ENCODE measurements at places on chromosomes 16 and 17. TPM values are rescaled to one million over a fixed set of nuclear protein-coding genes. Genes with fewer than 3 reads are reported as not detected.

- no peaks in the 10 kb centered on the region for H3K27me3 ChIP-seq
- no peak overlapping the region for H3K4me3 ChIP-seq
- H3K27ac ChIP-seq = no peak overlapping the region
- no peaks in the 10 kb centered on the region for H3K36me3 ChIP-seq
- H3K4me1 ChIP-seq = peaks cover 4% of the 10 kb centered on the region
Measured at GRCh38 chr17:2849327-2849670, 53.1 kb downstream of the RAP1GAP2 start.

- peaks cover 25% of the 10 kb centered on the region for H3K4me1 ChIP-seq
- no peaks in the 10 kb centered on the region for H3K27me3 ChIP-seq
- H3K4me3 ChIP-seq = no peak overlapping the region
- no peak overlapping the region for H3K27ac ChIP-seq
- H3K36me3 ChIP-seq = peaks cover 4% of the 10 kb centered on the region
Measured at GRCh38 chr17:50190603-50191358, 10.7 kb downstream of the COL1A1 start.

DNA sequence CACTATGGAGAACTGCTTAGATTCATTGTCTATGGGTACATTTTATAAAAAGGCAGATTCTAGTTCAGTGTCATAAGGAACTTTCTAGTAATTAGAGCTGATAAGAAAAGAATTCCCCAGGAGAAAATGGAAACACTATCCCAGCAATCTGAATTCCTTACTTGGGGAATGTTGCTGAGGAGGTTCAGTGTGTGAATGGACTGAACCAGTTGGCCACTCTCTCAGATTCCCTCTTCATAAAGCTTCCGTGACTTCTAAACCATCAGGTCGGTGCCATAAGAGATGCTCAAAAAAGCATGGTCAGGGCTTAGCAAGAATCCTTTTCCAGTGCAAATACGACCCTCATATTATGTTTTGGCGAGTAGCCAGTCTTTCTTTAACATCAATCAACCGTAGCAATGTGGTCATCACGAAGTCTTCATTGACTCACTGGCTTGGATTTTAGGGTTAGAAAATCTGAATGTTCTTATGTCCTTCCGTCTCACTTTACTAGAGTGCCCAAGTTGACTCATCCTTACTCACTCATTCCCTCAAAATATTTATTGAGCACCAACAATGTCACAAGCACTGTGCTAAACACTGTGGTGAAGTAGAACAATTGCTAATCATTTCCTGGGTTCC is 102.7 kb upstream of the HLF start:
- H3K4me3 ChIP-seq = no peak overlapping the region
- no peaks in the 10 kb centered on the region for H3K4me1 ChIP-seq
- no peaks in the 10 kb centered on the region for H3K36me3 ChIP-seq
- H3K27me3 ChIP-seq = no peaks in the 10 kb centered on the region
- H3K27ac ChIP-seq = no peak overlapping the region
- DNase-seq = no peak

DNA sequence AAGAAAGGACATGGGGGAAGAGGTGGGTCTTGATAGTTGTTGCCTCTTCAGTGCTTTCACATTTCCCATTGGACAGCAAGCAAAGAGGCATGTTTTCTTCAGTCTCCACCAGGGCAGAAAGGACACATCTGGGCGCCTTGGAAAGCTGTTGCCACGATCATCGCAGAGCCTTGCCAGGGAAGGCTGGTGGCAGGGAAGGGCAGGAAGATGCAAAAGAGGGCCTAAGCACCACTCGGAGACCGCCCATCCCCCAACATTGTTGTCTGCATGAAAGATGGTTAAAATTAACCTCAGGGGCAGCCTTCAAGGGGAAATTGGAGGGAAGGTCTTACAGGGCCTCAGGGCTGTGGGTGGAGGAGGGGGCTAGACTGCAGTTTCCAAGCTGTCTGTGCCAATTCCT is 114.2 kb downstream of the SOX9 start:
- H3K27ac ChIP-seq = no peak overlapping the region
- no peaks in the 10 kb centered on the region for H3K36me3 ChIP-seq

- no peak overlapping the region for H3K4me3 ChIP-seq
- H3K27ac ChIP-seq = no peak overlapping the region
- H3K4me1 ChIP-seq = no peaks in the 10 kb centered on the region
- no peaks in the 10 kb centered on the region for H3K36me3 ChIP-seq
- peaks cover 5% of the 10 kb centered on the region for H3K27me3 ChIP-seq
Measured at GRCh38 chr16:20306401-20306800, 20.9 kb downstream of the GP2 start.

DNA sequence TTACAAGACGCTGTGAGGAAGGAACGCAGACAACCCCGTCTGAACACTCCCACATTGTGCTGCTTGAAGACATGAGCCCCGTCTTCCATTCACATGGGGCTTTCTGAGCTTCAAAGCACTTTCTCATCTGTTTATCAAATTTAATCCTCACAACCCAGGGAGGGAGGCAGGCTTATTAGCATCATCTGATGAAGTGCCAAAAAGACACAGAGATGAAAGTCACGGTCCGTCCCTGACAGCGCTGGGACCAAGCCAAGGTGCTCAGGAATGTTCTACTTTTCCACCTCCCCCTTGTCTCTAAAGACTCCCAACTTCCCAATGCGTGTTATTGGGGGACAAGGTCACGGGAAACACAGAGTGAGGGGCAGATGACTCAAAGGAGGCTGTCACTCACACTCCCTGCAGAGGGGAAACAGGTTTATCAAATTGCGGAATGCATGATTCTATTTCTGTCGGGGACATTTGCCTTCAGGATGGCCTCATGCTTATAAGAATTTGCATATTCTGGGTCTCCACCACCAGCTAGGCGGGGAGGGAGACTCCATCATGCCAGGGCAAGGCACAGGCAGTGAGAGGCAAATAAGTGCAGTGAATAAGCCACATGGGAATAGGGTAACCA is 10.7 kb downstream of the XYLT1 start:
- H3K27me3 ChIP-seq = no peaks in the 10 kb centered on the region
- H3K4me1 ChIP-seq = peaks cover 12% of the 10 kb centered on the region
- H3K36me3 ChIP-seq = no peaks in the 10 kb centered on the region
- no peak overlapping the region for H3K4me3 ChIP-seq
- H3K27ac ChIP-seq = no peak overlapping the region

- H3K27me3 ChIP-seq = no peaks in the 10 kb centered on the region
- no peak overlapping the region for H3K4me3 ChIP-seq
- no peak overlapping the region for H3K27ac ChIP-seq
- no peaks in the 10 kb centered on the region for H3K4me1 ChIP-seq
- DNase-seq = no peak
Measured at GRCh38 chr16:84239141-84239769, 557 bp downstream of the KCNG4 start.

DNA sequence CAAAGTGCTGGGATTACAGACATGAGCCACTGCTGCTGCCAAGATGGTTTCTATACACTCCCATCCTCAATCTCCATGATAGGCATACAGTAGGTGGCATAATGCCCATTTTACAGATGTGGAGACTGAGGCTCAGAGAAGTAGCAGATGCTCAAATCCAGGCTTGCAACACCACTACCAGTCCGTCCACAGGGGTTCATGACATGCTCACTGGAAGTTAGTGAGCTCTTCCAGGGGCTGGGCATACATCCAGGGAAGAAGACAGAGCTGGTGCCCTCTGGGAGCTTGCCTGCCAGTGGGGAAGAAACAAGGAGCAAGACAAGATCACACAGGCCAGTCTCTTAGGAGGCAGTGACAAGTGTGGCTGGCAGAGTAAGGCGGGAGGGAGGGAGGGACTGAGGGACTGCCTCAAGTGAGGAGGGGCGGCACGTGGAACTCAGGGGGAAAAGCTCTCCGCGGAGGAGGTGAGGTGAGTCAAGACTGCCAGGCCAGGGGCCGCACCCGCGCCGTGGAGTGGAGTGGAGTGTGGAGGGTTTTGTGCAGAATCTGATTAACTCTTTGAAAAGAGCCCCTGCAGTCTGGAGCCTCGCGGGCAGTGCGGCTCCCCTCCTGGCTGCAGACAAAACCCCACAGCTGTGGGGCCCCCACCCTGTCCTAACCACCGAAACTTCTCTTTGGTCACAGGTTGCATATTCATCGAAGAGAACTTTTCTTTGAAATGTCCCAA is 27.9 kb downstream of the SREBF1 start:
- H3K27me3 ChIP-seq = no peaks in the 10 kb centered on the region
- peak overlapping the region; percentile 81 for H3K27ac ChIP-seq
- H3K36me3 ChIP-seq = peaks cover 9% of the 10 kb centered on the region
- DNase-seq = no peak
- peaks cover 87% of the 10 kb centered on the region for H3K4me1 ChIP-seq

GRCh38 chr17:1541367-1541904 is 21.2 kb downstream of the PITPNA start:
- no peak for DNase-seq
- H3K27me3 ChIP-seq = no peaks in the 10 kb centered on the region
- H3K36me3 ChIP-seq = peaks cover 16% of the 10 kb centered on the region

- H3K27ac ChIP-seq = no peak overlapping the region
- H3K27me3 ChIP-seq = no peaks in the 10 kb centered on the region
- no peak for DNase-seq
- H3K4me3 ChIP-seq = no peak overlapping the region
- no peaks in the 10 kb centered on the region for H3K36me3 ChIP-seq
Measured at GRCh38 chr16:26263406-26263805, 571.6 kb downstream of the HS3ST4 start.

GRCh38 chr16:89918453-89919347 is at the start of gene MC1R:
Gene MC1R (plus strand): TSS chr16:89918862. CDS start chr16:89919259, 397 bp downstream.
- no peaks in the 10 kb centered on the region for H3K36me3 ChIP-seq
- peak within 1 kb of the TSS; percentile 4 for H3K4me3 ChIP-seq

GRCh38 chr16:11435576-11435975 is 90.3 kb downstream of the RMI2 start:
- H3K27me3 ChIP-seq = peaks cover 5% of the 10 kb centered on the region
- H3K27ac ChIP-seq = no peak overlapping the region
- H3K4me3 ChIP-seq = no peak overlapping the region
- no peaks in the 10 kb centered on the region for H3K4me1 ChIP-seq
- H3K36me3 ChIP-seq = no peaks in the 10 kb centered on the region

- no peaks in the 10 kb centered on the region for H3K27me3 ChIP-seq
- DNase-seq = no peak
- H3K36me3 ChIP-seq = peaks cover 90% of the 10 kb centered on the region
- H3K27ac ChIP-seq = no peak overlapping the region
- no peaks in the 10 kb centered on the region for H3K4me1 ChIP-seq
- no peak overlapping the region for H3K4me3 ChIP-seq
Measured at GRCh38 chr17:59392973-59393679, 61.7 kb downstream of the YPEL2 start.

CPHXL gene
- not detected for total RNA-seq

RNU2-1 gene
- total RNA-seq = not detected

SSTR5 gene
- total RNA-seq = not detected

TNFRSF13B gene
- not detected for total RNA-seq

ITGB3 gene
- total RNA-seq = 0.70 TPM

ACE gene
- 3.1 TPM for total RNA-seq

GRN gene
- 1,204 TPM for total RNA-seq
